Liver (tissue), 10 donors: ENCODE measurements at places on chromosomes 6 and 20.

- no peak for DNase-seq
Measured at GRCh38 chr6:53792016-53792415, 2.8 kb upstream of the LRRC1 start.

DNA sequence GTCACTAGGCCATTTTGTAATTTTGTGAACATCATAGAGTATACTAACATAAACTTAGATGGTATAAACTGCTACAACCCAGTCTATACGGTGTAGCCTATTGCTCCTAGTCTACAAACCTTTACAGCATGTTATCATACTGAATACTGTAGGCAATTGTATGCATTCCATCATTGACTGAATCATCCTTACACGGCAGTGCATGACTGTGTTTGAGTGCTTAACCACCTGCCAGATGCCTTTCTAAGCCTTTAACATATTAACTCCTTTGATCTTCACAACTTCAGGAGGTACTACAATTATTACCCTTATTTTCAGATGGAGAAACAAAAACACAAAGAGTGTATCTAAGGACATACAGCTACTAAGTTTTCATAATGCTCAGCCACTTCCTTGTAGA lies 14.0 kb downstream of the DPPA5 start:
- DNase-seq = no peak

GRCh38 chr20:47620808-47621805 lies 119.4 kb downstream of the NCOA3 start:
- DNase-seq = no peak

GRCh38 chr20:37538003-37538402 lies 10.3 kb upstream of the BLCAP start:
- no peak for DNase-seq

DNA sequence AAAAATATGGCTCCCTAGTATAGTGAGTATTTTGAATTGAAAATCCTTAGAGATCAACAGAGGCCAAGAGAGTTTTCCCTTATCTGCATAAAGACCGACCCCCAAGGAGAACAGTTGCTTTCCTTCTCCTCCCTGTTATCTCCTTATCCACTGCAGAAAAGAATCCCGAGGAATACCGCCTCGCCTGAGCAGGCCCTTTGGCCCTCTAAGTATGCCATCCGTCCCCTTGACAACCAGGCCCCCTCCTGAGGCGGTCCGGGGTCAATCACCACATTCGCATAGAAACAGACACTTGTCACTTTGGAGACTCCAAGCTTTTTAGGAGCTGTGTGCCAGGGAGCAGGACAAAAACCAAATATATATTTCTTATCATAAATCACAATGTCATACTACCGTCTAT lies 15.9 kb upstream of the GGTLC1 start:
- DNase-seq = no peak

GRCh38 chr6:78251931-78252330 lies 599.1 kb downstream of the MEI4 start:
- no peak for DNase-seq

GRCh38 chr6:152004896-152005295 lies 197.4 kb downstream of the ESR1 start:
- no peak for DNase-seq

GRCh38 chr6:33417903-33418689 lies at the start of gene CUTA:
CUTA (minus strand) TSS chr6:33418107; CDS start chr6:33418000, 107 bp downstream.
- DNase-seq = peak; percentile 96

GRCh38 chr6:155481215-155481614 lies 25.6 kb upstream of the NOX3 start:
- no peak for DNase-seq

- no peak for DNase-seq
Measured at GRCh38 chr6:133360194-133360593, 119.0 kb downstream of the EYA4 start.

- DNase-seq = no peak
Measured at GRCh38 chr6:167232356-167232755, 58.8 kb upstream of the UNC93A start.

DNA sequence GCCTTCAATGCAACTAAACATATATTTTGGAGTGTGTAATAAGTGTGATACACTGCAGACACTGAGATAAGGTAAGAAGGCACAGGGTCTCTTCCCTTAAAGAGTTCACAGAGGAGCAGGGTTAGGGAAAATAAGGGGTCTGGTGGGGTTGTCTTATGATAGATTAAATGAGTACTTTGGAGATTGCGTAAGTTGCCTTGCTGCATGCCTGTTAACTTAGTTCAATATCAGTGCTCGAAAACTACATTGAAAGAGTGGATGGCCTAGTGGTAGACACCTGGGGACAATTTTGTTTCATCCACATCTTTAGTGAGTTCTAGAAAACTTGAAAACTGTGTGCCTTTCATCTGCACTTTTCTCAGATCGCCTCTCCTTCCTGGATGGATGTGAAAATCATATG lies 123.2 kb upstream of the BTBD3 start:
- no peak for DNase-seq

DNA sequence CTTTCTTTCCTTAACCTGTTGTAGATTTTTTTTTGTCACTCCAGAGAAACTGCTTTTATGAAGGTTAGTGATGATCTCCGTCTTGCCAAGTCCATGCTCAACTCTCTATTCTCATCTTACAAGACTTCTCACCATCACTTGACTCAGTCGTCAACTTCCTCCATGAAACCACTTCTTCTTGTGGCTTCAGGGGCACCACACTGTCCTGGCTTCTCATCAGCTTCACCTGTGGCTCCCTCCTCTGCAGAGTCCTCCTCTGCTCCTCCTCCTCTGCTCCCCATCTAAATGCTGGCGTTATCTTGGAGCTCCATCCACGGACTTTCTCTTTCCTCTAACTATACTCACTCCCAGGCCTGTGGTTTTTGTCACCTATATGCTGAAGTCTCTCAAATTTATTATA lies 187.5 kb downstream of the BACH2 start:
- DNase-seq = no peak

- DNase-seq = no peak
Measured at GRCh38 chr20:364905-365794, 15.4 kb upstream of the TRIB3 start.

- no peak for DNase-seq
Measured at GRCh38 chr6:5459346-5459745, 198.0 kb downstream of the FARS2 start.

DNA sequence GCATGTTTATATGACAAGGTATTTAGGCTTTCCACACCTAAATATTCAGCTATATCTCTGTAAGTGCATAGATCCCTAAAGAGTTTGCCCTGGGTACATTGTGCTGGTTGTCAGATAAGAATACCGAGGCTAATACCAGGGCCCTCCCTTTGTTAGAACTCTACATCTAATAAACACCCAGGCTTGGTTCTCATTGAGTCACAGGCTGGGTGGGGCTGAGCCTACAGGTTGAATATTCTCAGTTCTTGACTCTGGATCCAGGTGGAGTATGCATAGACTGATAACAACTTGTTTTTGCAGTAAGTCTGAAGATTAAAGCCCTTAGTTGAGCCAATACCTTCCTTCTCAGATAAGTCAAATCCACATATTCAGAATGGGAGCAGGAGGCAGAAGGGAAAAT lies 312.2 kb upstream of the FLRT3 start:
- no peak for DNase-seq

DNA sequence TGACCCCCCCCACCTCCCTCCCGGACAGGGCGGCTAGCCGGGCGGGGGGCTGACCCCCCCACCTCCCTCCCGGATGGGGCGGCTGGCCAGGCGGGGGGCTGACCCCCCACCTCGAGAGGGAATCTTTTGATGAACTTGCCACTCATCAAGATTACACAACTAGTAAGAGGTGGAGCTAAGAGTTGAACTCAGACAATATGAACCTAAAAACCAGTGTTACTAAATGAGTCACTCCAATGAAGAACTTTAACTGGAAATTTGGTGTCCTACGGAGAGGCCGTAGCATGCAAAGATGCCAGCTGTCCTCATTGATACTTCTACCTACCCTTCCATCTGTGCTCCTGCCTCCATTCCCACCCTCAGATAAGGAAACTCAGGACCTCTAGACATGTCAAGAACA lies 42.8 kb downstream of the PFDN4 start:
- DNase-seq = no peak

GRCh38 chr6:167577891-167578361 lies 248.8 kb upstream of the AFDN start:
- DNase-seq = peak; percentile 30

DNA sequence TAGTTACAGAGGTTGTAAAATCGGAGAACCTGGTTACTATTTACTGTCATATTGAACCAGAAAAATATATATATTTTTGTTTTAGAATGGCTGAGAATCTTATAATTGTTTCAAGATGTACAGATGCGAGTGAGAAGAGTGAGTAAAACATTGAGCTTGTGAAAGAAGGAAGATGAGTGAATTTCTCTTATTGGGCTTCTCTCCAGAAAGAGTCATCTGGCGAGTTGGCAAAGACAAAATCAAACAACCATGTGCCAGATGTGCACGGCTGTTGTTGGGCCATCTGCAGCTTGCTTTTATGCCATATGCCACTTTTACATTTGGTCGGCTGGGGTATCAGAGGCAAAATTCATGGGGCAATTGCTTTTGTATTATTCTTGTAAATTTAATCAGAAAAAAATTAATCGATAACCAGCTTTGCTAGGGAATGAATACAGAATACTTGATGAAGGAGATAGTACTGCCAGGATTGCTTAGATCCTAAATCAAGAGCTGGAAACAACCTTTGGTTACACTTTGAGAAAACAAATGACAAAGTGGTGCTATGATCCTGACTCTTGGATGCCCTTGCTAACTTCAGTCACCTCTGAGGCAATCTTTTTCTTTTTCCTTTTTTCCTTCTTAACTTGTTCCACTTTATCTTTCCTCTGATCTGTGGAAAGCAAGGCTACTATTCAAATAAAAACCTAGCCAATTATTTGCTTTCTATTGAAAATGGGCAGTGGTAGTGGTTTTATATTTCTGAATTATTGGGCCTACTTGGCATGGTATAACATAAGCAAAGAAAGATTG lies 97.1 kb upstream of the GRIK2 start:
- DNase-seq = no peak

- DNase-seq = no peak
Measured at GRCh38 chr6:132866762-132867449, 52.5 kb downstream of the RPS12 start.

GRCh38 chr6:126721581-126722160 lies 381.8 kb downstream of the CENPW start:
- no peak for DNase-seq

DNA sequence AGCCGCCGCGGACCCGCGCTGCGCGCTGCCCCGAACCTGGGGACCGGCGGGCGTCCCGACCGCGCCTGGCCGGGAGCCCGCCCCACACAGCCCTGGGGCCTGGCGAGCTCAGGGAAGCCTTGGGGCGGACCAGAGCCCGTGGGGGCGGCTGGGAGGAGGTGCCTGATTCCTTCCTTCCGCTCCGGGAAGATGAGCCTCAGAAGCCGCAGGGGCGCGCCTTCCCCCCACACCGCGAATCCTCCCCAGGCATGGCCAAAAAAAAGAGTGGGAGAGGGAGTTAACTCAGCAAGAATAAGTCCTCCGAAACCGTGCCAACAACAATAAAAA lies at the start of gene CBLN4:
TSS of gene CBLN4 (minus strand) at position 131 of the 327 bp plus-strand sequence. CDS start 1,348 bp downstream, outside the sequence.
- no peak for DNase-seq

GRCh38 chr6:115270953-115271352 lies 789.7 kb downstream of the FRK start:
- DNase-seq = no peak

- DNase-seq = peak; percentile 50
Measured at GRCh38 chr6:109441069-109441816, 719 bp downstream of the SMPD2 start.

DNA sequence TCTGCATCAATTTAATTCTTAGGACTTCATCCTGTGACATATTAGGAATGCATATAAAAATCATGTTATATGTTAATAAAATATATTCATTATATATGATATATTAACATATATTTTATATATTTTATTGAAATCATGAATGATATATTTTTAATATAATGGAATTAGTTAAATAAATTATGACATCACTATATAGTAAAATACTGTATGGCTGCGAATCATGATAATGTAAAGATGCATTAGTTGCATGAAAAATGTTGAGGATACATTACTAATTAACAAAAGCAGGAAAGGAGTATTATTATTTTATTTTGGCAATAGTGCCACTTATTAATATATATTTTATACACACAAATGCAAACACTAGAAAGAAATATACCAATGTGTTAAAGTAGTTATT lies 8.4 kb upstream of the RNF217 start:
- no peak for DNase-seq

GRCh38 chr6:16184551-16184950 lies 53.8 kb upstream of the GMPR start:
- no peak for DNase-seq

DNA sequence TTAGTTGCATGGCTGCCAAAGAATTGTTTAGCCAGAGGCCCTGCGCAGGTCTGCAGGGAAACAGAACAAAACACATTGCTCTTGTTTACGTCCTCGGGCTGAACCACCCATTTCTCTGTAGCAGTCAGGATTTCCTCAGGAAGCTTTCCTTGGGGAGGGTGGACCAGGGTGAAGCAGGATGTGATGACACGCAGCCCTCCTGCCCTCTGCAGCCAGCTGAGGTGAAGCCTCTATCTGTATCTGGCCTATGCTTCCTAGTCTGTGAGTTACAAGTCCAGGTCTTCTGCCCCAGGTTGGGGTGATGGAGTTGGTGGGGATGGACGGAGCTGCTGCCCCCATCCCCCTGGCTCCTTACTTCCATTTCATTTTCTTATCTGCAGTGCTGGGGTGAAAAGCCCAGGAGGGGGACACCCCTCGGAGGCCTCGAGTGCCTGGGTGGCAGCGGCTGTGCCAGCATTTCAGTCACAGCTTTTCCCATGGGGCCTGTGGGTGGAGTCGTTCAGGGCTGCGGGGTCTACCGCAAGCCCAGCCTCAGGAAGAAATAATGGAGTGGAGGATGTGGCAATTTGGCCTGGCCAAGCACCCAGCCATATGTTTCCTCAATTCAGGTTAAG lies 24.9 kb downstream of the SASH1 start:
- no peak for DNase-seq
